ENCODE measurements at places on chromosomes 2 and 18.

GRCh38 chr2:235935773-235936172, 232.4 kb downstream of the GBX2 start:
- no peak for DNase-seq

- DNase-seq, result peak; percentile 48
Measured at GRCh38 chr18:12904012-12904516, 20.0 kb upstream of the PTPN2 start.

GRCh38 chr2:239715606-239716005, 309.5 kb downstream of the NDUFA10 start:
- no peak for DNase-seq

GRCh38 chr2:172735582-172736423, at the start of gene RAPGEF4:
Gene RAPGEF4 (plus strand): TSS chr2:172735845. CDS start chr2:172735984, 139 bp downstream.
- DNase-seq, result peak; percentile 12

- DNase-seq, result peak; percentile 15
Measured at GRCh38 chr18:38611036-38611964, 1045.7 kb upstream of the CELF4 start.

DNA sequence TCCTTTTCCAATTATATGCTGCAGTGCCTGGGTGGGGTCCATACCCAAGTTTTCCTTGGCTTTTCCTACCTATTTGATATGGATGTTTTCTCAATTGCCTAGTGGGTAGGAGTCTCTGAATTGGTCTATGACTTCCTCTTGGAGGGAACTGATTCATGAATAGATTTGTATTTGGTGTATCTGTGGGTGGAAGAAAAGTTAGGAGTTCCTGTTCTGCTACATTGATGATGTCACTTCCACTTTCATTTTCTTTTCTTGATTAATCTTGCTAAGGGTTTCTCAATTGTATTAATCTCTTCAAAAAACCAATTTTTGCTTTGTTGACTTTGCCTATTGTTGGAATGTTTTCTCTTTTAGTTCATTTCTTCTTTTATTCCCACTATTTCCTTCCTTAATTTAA, 37.4 kb upstream of the SLC9A2 start:
- no peak for DNase-seq

- no peak for DNase-seq
Measured at GRCh38 chr18:6576718-6577375, 152.7 kb upstream of the ARHGAP28 start.
